ENCODE measurements at places on chromosomes 3 and 15.

DNA sequence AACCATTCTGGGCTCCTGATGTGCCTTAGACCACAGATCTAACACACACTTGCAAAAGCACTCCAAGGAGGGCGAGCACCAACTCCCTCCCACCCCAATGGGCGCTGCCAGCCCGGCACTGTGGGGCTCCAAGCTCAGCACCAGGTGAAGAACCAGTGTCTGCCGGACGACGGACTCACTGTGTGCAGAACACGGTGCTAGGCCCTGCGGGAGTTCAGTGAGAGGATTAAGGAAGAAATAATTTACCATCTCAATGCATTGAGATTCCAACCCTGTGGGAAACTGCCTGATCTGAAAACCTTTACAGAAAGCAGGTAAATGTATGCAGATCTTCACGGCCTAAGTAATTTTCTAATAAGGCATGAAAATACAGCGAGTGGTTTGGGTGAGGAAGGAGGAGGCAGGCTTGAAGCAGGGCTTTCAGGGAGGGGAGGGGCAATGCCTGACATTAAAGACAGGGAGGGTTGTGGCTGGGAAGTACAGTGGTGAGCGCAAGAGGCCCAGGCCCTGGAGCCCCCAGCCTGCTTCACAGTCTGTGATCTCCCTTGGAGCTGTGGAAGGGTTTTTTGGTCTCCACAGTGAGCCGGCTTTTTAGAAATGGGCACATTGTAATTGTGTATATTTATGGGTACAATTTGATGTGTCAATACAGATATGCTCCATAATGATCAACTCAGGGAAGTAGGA lies 35.6 kb upstream of the CHRNB4 start:
- DNase-seq = no peak

GRCh38 chr3:65871305-65872141 lies 167.2 kb downstream of the MAGI1 start:
- DNase-seq = peak; percentile 53

DNA sequence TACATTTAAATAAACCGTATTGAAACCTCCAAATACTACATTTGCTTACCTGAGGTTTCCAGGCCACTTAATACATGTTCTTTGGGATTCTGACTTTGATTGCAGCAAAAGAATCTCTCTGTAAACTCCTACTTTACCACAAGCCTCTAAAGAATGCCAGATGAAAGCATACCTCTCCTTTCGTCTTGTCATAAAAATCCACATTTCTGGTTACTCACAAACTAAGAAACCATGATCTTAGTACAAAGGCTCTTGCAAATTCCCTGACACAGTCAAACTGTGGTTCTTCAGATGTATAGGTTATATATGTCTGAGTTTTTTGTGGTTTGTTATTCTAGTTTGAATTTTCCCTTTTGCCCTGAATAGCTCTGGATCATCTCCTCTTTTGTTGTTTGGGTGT lies 188.4 kb downstream of the RAP2B start:
- no peak for DNase-seq

DNA sequence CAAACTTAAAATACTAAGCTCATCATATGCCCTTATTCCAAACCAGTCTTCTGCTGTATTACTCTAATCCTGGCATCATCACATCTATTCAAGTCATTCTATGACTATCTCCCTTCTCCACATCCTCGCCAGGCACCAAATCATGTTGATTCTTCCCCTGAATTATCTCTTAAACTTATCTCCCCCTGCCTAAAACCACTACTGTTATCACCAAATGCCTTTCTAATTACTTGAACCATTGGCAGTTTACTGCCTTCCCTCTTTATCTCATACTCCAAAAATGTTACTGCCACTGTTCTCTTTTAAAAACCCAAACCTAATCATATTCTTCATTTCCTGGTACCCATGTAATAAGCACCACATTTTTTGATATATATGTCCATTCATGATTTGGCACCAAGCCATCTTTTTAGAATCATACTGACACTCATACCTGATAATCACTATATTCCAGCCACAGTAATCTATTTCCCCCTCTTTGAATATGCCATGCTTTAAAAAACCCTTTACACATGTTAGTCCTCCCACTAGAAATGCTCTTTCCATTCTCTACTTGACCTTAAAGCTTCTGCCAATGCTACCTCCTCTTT lies 126.8 kb downstream of the PEAK1 start:
- no peak for DNase-seq

- DNase-seq = peak; percentile 80
These were observed 513 bp downstream of the CLASP2 start for GRCh38 chr3:33717616-33717865.

DNA sequence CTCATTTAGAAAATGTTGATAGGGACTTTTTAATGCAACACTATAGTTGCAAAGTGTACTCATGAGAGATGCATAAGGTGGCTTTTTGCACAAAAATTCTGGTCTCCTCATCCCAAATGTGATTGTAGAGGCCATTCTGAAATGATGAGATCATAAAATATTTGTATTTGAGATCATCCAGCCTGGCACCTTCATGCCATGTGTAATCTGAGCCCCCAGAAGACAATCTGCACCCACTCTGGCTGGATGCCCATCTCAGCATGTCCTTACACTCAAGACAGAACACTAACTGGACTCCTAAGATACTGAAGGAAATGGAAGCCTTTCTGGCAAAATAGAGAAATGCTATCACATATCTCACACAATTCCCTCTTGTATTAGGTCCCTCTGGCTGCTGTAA lies 49.2 kb downstream of the SLC7A14 start:
- DNase-seq = no peak

All from adrenal gland (tissue), 19 donors.